IMR-90 (cell line): ENCODE measurements at places on chromosomes 4 and X. TPM values are rescaled to one million over a fixed set of nuclear protein-coding genes. Genes with fewer than 3 reads are reported as not detected.

DCAF8L2 gene
- total RNA-seq = not detected in 2 replicates

ADH1A gene
- not detected in 2 replicates for total RNA-seq

TMSB15A gene
- 13.6 and 32.8 TPM in 2 replicates for total RNA-seq

RGN gene
- under 0.01 and 0.18 TPM in 2 replicates for total RNA-seq

GPR119 gene
- total RNA-seq = not detected in 2 replicates
